Naive thymus-derived CD8-positive, alpha-beta T cell (primary cell): ENCODE measurements at places on chromosomes 12 and 14.

GRCh38 chr12:64175254-64175945 lies 46.7 kb downstream of the KICS2 start:
- DNase-seq: no peak

DNA sequence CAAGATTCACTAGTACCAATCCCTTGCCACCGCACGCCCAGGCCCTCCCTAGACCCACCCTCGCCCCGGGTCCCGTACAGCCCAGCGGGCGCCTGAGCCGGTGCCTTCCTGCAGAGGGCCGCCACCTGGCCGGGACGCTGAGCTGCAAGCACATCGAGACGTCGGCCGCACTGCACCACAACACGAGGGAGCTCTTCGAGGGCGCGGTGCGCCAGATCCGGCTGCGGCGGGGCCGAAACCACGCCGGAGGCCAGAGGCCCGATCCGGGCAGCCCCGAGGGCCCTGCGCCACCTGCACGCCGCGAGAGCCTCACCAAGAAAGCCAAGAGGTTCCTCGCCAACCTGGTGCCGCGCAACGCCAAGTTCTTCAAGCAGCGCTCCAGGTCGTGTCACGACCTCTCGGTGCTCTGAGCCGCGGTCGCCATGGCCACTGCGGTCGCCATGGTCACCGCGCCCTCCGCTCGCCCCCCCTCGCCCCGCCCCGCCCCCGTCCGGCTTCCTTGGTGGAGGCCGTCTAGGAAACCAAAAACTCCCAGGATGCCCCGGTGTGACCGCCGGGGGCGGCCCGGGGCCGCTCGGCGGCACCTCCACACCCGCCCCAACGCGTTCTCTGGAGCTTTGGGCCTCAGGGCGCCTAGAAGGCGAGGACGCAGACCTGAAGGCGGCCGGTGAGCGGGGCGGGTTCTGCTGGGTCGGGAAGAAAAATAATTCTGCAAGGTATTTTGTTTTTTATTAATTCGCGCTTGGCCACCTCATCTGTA lies 3.7 kb downstream of the REM2 start:
- peak; percentile 85 for DNase-seq

DNA sequence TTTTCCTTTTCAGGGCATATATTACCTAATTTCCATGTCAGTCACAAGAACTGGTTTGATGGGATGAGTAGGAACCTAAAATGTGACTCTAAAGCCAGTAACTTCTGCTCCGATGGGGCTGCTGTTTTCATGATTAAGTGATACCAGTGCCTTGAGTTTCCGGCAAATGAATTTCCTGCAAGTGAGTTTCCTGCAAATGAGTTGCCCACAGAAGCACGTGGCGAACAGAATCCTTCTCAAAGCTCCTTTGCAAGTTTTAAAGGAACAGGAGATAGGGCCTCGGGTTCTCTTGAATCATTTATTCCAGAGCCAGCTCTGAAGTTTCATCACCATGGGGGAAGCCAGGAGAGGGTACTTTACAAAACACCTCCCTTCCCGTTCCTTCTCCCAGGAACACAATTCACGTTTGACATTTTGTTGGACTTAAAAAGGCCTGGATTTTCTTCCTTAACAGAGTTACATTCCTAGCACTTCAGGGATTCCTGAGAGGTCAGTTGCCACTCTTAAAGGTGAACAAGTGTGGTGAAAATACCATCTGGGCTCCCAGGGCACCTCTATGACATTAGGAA lies 2.2 kb upstream of the PPTC7 start:
- peak; percentile 30 for DNase-seq

DNA sequence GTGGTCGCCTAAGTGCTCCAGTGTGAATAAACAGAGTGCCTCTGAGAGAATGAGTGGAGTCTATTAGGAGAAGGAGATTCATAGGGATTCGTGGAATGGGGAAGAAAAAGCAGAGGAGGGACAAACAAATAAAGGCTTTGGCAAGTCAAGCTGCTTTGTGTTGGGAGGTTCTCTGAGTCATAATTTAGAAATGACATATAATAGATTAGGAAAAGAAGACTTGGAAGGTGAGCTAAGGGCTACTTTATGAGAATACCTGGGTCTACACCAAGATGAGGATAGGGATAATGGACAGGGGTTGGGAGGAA lies 6.4 kb upstream of the NTN4 start:
- no peak for DNase-seq
